ENCODE measurements at places on chromosomes 3 and 15.

DNA sequence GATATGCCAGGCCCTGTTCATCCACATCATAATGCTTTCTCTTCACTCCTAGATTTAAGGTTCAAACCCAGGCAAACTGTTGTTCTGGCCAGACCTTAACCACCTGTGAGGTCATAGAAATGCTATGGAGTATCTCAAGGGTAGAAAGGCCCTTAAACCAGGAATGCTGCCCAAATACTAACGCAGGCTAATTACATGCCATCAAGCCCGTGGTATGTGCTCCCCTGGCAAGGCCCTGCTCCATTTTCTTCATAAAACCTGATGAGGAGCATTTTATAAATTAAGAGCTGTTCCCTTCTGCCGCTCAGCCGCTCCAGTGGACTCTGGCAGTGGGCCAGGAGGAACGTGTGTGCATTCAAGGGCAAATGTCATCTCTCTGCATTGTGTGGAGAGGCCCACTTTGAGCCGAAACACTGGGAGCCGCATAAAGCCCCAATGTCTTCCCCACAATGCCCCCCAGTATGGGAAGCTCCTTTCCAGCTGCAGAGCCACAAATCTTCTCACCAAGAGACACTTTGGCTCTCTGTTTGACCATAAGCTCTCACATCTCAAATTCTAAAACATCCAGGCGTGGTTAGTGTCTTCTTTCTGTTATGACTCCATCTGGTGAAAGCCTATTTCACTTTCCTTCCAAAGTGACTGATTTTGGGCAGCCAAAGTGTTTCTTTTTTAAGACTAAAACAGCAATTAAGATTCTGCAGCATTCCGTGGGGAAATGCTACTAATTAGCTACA, 210.8 kb upstream of the NR2E3 start:
- no peak for DNase-seq

GRCh38 chr15:60399931-60400330, 2.1 kb upstream of the ANXA2 start:
- DNase-seq, result no peak

GRCh38 chr3:152039887-152040286, 166.4 kb downstream of the SUCNR1 start:
- DNase-seq, result no peak

DNA sequence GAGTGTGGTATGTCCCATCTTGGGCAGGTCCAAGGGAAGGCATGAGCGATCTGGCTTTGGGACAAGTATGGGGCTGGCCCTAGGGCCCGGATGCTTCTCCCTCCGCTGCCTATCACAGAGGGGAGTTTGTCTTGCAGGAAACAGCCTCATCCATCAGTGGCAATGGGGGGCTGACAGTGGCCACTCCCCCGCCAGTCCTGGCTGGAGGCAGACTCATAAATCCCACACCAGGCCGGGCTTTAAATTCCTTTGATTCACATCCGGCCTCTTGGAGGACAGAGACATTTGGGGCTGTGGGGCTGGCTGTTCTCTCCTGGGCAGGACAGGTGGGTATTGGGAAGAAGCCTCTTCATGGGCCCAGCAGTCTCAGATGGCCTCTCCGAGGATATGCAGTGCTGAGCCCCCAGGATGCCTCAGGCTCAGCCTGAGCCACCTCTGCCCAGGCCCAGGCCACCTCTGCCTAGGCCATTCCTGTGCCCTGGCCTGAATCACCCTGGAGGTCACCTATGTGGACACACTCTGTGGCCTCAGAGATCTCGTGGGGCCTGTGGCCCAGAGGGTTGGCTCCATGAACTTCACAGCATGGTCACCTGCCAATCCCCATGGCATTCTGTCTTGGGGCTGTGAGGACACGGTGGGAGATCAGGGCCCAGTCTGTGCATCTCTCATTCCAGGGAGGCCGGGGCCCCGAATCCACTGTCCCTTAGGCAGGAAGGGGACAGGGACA, 84.2 kb upstream of the GOLGA6L4 start:
- no peak for DNase-seq

DNA sequence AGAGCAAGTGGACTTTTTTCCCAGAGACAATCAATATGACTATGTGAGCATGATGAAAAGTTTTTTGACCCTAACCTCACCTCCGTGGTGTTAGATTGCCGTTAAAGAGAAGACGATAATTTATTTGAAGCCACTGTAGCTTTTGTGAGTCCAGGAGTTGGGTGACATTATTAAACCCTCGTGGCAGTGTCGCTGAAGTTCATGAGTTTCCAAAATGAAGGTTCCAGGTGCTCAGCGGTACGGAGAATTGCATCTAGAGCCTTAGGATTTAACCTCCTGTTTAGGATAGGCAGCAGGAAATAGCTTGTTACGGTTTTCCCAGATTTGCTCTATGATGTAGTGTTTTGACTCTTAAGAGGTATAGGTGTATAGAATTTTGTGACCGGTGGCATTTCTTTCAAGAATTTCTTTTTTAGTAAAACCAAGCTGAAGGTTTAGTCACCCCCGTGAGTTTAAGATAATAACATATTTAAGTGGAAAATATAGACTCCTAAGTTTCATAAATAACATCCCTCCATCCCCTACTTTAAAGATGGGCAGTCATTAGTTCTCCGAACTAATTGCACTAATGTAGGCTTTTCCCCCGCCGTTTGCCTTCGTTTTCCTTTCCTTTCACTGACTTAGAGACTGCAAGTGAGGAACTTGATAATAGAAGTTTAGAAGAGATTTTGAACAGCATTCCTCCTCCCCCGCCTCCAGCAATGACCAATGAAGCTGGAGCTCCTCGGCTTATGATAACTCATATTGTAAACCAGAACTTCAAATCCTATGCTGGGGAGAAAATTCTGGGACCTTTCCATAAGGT, 2.0 kb downstream of the SMC4 start:
- DNase-seq, result peak; percentile 20

DNA sequence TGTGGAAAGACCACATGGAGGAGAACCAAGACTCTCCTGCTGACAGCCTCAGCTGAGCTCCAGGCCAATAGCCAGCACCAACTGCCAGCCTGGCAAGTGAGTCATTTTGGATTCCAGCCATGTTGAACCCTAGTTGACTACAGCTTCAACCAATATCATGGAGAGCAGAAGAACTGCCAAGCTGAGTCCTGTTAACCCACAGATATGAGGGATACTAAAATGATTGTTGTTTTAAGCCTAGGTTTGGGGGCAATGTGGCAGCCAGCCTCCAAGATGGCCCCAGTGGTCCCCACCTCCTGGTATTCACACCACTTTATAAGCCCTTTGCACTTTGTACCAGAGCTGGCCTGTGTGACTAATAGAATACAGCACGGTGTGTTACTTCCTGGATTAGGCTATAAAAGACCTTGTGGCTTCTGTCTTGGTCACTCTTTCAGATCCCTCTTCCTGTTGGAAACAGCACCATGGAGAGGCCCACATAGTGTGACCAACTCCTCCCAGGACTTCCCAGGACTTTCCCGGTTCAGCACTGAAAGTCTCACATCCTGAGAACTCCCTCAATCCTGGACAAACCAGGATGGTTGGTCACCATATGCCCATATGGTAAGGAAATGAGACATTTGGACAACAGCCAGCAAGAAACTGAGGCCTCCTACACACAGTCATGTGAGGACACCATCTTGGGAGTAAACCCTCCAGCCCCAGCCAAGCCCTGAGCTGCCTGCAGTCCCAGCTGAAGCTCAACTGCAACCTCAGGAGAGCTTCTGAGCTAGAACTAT, 32.4 kb upstream of the CDV3 start:
- DNase-seq, result no peak

DNA sequence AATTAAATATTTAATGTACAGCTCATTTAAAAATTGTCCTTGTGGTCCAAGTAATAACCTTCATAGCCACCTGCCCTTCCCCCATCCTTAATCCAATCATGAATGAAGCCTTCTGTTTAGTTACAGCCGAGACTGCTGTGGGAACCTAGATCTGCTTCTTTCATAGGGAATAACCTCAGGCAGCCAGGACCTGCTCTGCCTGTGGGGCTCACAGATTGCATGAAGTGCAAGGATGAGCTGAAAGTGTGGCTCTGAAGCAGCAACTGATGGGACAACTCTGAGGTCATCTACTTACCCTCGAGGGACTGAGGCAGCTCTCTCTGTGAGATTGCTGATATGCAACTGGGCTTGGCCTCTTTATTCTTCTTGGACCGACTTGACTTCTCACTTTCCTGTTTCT, 169.8 kb downstream of the POTEB3 start:
- DNase-seq, result no peak

DNA sequence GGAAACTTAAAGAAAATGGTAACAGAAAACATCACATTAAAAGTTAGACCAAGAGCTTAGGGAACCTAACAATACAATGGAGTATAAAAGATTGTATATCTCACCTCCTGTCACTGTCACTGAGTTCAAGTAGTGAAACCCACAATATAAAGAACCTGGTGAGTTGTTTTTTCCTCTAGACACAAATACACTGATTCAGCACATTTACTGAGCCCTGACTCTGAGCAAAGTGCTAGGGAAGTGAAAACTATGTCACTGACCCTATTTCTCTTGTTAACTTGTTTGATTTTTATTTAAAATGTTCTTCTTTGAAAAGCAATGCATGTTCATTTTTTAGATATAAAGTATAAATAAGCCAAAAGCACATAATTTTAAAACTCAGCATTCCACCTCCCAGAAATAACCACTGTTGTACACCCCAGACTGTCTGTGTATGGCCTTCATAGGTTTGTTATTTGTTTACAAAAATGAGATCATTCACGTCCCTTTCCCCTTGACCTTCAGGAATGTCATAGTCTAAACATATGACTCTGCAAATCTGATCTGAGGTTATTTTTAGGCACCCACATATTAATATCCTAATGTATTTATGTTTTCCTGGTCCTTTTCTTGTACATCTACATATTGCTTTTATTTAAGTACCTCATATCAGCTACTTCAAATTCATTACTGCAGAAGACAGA, 69.2 kb upstream of the CSTA start:
- no peak for DNase-seq

DNA sequence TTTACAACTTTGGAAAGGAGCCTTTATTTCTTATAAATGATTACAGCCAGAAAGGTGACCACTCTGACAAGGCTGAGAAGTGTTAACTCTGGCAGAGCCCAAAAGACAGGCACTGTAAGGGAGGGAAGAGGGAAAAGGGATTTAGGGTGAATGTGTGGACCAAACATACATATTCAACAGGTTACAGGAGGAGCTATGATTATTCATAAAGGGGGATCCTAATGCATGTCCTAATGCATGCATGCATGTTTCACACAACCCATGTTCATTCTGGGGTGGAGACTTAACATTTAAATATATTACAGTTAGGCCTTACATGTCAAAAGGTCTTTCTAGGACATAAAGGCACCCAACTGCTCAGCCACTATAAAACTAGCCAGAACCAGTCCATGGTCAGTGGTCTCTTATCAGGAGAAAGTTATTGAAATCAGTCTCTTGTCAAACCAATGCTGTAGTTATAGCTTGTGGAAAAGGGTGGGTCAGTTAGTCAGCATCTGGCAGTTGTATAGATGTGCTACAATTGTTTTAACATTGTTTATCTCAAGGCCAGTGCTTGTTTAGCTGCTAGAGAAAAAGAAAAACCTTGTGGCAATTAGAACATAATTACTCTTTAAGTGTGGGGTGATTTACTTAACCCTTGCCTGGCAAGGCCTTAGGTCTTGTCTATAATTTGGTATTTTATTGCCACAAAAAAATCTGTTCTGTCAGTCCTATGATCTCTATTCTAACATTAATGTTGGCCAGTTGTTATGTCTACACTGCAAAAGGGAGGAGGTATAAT, 77.5 kb downstream of the RAD18 start:
- DNase-seq, result no peak

DNA sequence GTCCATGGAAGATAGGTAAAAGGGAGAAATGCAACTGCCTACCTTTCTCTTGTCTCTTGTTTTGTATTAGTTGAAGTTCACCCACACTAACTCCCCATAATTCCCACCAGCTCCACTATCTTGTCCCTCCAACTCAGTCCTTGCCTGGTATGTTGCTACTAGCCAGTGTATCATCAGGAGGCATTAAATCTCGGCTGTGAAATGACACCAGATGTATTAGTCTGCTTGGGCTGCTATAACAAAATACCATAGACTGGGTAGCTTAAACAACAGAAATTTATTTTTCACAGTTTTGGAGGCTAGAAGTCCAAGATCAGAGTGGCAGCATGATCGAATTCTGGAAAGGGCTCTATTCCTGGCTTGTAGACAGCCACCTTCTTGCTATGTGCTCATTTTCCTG, 102.3 kb upstream of the WDR72 start:
- DNase-seq, result no peak
